ENCODE measurements at places on chromosomes 4 and X.

- DNase-seq = no peak
These were observed 466.0 kb downstream of the DMD start for GRCh38 chrX:32745323-32745722.

- no peak for DNase-seq
These were observed 137.2 kb downstream of the DIPK2B start for GRCh38 chrX:45063319-45064095.

DNA sequence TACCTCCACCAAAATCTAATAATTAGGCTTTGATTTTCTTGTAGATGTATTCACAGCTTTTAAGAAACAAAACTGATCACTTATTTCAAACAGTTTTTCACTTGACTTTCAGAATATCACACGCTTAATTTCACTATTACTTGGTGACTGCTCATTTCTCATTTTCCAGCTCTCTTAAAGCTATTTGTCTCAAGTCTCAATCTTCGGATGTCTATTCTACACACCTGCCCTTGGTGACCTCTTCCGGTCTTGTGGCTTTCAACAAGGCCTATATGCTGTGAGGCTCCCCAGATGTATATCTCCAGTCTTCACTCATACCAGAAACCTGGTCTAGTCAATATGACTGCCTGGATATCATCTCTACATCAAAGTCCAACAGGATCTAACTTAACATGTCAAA is 34.9 kb upstream of the ANXA10 start:
- no peak for DNase-seq

- DNase-seq = no peak
These were observed 35.4 kb downstream of the CEP44 start for GRCh38 chr4:174318829-174319764.

- DNase-seq = no peak
These were observed 4.9 kb upstream of the PNMA6E start for GRCh38 chrX:153406011-153406410.

- DNase-seq = no peak
These were observed 13.3 kb downstream of the SLC2A9 start for GRCh38 chr4:10007793-10008608.

GRCh38 chr4:3658530-3658913 is 107.7 kb upstream of the ADRA2C start:
- DNase-seq = no peak

DNA sequence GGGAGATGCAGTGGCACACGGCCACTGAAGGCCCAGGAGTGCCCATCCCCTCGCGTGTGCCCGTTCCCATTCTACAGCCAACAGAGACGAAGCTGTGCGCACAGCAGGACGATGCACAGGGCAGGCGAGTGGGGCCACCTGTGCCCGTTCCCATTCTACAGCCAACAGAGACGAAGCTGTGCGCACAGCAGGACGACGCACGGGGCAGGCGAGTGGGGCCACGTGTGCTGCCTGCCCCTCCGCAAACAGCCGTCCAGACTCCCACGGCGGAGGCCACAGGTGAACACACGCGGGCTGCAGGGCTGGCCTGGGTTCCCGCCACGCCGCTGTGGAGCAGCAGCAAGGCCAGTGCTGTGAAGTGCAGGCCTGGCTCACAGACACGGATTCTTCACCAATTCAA is 32.0 kb downstream of the GAK start:
- DNase-seq = no peak

GRCh38 chrX:7100022-7100421 is 47.5 kb upstream of the STS start:
- no peak for DNase-seq

DNA sequence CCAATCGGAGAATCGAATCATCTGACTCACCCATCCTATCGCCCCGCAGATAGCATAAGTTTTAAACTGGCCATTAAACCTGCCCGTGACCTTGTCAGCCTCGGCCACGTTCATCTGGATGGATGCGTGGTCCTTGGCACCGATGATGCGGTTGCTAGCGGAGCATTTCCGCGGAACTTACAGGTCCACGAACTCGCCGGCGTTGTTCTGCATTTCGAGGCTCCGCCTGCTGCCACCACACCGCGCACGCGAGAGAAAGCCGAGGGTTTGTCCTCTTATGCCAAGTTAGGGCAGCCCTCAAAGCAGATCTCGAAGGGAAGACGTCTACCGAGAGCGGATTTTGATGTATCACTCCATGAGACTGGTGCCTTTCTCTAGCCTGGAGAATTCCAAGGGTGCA is 30.1 kb upstream of the TAPT1 start:
- DNase-seq = no peak

DNA sequence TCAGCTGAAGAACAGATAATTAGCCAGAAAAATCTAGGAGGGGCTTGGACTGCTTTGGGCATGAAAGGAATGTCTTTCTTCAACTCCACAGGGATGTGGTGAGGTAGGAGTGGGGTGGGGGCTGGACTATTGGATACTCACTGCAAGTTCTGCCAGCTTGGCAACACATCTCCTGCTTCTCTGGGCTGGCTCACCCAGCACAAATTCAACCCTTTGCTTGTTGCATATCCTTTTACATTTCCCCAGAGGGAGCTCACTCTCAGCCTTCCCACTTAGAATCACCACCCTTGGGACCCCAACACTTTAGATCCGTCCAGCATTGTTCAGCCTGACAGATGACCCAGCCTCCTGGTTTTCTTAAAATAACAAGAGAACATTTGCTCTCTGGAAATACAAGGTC is 120.6 kb downstream of the KDR start:
- no peak for DNase-seq

DNA sequence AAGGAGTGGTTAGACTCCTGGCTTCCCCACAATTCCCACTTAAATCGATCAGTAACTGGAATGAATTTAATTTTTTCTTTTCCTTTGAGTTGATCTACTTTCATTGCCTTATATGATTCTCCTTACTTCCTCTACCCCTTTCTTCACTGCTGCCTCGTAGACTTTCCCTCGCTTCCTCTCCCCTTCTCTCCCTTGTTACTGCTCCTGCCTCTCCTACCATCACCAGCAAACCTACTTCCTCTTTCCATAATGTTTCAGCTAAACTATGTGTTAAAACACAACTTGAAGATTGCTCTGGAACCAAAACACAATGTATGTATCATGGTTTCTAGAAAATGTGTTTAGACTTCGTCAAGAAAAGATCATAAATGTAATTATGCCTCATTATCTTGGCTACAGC is 132.0 kb upstream of the TET2 start:
- DNase-seq = no peak

DNA sequence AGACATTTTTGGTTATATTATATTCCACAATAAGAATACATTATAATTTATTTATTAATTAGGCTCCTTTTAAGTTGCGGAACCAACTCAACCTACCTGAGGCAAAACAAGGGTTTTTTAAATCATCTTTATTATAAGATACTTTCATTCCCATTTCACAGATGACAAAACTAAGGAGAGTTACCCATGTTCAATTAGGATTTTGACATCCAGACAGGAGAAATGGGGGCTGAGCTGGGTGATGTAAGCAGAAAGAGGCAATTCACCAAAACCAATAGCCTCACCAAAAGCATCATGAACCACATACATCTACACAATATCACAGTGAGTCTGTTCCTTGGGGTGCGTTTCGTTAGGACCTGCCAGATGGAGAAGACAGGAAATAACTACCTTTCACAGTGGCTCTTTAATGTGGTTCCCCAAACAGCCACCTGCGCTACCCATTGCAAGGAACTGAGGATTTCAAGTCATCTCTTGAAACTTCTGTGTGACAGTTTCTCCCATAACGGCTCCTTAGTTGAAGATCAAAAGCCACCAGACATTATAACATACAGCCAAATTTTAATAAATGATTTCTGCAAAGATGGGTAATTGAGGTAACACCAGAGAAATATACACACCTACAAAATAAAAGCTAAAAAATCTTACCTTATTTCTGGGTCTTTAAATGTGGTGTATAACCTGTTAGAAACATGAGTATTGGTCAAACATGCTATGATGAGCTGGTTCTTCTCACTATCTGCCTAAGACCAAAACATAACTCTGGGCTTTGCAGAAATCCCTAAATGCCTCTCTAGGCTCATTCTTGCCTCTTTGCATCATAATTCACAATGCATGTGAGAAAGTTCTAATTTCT is 190.6 kb upstream of the LEF1 start:
- DNase-seq = no peak

GRCh38 chr4:112823156-112823555 is 186.2 kb downstream of the LARP7 start:
- no peak for DNase-seq

- DNase-seq = no peak
These were observed 48.7 kb downstream of the HDX start for GRCh38 chrX:84453351-84454246.
